ENCODE measurements at places on chromosomes 2 and 18.

GRCh38 chr2:120255986-120256650, 3.5 kb downstream of the RALB start:
- DNase-seq, result no peak

DNA sequence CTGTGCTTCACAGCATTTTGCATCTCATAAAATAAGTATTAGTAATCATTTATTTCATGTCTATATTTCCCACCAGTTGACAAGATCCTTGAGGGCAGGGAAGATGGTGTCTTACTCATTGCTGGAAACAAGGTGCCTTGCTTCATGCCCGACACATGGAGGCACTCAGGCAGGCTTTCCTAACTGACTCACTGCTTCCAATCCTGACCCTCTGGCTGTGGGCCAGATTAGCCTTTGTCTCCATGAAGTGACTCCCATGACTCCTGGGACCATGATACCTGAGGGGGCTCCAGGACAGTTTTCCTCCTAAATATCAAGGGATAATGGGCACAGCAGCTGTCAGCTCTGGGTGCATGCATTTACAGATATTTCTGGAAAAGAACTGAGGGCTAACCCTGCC, 275.1 kb downstream of the AGPS start:
- DNase-seq, result no peak

GRCh38 chr2:85802354-85803103, 48.7 kb downstream of the ATOH8 start:
- DNase-seq, result no peak

- no peak for DNase-seq
Measured at GRCh38 chr2:215983581-215984351, 29.6 kb downstream of the MREG start.

- no peak for DNase-seq
Measured at GRCh38 chr2:28400921-28401320, 8.3 kb downstream of the FOSL2 start.

Data from left ventricle myocardium superior (tissue), 1 donor.